ENCODE measurements at places on chromosomes 5 and 9. TPM values are rescaled to one million over a fixed set of nuclear protein-coding genes. Genes with fewer than 3 reads are reported as not detected.

DNA sequence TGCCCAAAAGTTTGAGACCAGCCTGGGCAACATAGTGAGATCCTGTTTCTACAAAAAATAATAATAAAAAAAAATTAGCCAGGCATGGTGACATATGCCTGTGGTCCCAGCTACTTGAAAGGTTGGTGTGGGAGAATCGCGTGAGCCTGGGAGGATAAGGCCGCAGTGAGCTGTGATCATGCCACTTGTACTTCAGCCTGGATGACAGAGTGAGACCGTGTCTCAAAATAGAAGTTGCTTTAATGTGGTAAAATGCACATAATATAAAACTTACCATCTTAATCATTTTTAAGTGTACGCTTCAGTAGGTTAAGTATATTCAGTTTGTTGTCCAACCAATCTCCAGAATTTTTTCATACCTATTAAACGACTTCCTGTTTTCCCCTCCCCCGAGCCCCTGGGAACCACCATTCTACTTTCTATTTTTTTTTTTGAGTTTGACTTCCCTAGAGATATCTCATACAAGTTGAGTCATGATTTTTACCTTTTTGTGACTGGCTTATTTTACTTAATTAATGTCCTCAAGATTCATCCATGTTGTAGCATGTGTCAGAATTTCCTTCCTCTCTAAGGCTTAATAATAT, 120.1 kb upstream of the POC5 start:
- DNase-seq, result no peak

- DNase-seq, result peak; percentile 32
Measured at GRCh38 chr5:132281856-132282614, 12.2 kb upstream of the SLC22A4 start.

DNA sequence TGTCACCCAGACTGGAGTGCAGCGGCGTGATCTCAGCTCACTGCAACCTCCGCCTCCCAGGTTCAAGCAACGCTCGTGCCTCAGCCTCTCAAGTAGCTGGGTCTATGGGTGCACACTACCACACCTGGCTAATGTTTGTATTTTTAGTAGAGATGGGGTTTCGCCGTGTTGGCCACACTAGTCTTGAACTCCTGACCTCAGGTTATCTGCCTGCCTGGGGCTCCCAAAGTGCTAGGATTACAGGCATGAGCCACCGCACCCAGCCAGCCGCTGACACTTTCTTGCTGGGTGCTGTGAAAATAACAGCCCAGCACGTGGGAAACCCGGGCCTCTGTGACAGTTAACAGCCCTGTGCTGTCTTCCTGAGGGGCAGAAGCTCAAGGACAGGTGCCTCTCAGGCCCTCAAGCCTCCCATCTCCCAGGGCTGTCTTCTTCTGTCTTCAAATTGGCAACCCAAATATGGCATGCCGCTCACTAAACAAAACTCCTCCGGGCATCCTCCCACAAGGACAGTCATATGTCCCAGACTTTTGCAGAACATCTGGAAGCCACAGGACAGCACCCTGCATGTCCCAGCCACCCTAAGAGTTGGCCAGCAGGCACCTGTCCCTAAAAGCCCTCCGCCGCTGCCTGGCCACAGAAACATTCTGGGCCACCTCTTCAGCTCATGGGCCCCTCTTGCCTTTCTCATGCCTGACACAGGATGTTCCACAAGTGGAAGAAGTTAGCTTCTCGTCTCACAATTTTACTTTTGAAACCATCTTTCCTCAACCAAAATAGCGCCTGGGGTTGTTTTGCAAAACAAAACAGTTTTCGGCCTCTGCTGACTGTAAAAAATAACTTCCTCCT, 233.6 kb downstream of the SYK start:
- no peak for DNase-seq

DNA sequence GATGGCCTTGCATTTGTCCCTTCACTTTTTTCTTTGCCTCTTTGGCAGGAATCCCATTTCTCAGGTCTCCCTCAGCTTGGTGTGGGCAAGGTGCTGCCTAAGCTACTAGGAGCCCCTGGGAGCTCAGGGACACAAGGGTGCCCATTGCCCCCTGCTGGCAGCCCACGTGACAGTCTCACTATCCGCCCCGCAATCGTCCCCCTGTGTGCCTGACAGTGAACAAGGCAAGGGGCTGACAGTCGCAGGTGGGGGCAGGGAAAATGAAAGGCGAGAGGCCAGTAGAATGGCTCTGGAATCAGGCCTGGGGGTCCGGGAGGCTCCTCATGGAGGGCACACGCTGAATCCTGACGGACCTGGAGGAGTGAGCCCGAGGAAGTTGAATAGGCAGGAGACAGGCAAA, 2.0 kb upstream of the PCDH12 start:
- DNase-seq, result no peak

GRCh38 chr5:89662499-89662898, 747.1 kb downstream of the CETN3 start:
- DNase-seq, result no peak

DNA sequence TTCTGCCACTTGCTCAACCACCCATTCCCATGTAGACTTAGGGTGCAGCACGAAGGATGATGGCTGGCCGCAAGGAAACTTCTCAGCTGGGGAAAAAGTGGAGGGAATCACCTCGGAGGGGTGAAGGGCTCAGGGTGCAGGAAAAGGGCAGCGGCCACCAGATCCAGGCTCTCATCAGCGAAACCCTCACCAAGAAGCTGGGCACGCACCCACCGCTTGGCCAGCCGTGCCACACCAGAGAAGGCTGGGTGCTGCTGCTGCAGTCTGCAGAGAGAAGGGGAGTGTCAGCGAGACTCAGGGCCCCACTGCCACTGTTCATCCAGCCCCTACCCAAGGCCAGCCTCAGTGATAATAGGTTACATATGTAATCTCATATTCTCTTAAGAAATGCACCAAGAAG, 8.6 kb downstream of the NOL6 start:
- no peak for DNase-seq

DNA sequence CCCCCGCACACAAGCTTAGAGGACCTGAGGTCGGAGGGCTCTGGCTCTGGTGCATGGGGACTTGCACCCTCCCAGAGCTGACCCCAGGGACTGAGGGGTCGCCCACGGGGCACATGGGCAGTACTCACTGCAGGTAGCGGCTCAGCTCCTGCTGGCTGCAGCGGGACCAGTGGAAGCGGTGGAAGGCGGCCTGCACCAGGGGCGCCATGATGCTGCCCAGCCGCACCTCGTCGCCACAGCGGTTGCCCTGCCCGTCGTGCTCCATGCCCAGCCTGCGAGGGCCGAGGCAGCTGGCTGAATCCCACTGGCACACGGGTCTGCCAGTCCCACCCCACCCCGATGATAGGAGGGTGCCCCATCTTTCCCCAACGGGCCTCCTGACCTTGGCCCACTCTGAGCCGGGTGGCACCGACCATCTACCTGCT, 93.8 kb downstream of the ZNF354C start:
- no peak for DNase-seq

DNA sequence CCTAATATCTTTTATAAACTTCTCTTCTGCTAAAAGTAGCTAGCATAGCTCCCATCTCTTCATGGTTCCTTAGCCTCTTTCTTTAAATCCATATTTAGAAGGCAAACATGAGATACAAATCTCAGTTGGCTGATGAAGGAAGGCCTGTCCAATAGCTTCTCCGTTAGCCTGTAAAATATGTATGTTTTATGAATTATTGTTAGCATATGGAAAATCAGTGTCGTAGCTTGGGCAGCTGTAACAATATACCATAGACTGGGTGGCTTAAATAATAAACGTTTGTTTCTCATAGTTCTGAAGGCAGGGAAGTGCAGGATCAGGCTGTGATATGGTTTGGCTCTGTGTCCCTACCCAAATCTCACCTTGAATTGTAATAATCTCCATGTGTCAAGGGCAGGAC, 63.8 kb downstream of the PBX3 start:
- DNase-seq, result no peak

GRCh38 chr9:37453827-37454226, 11.4 kb downstream of the ZBTB5 start:
- DNase-seq, result no peak

DNA sequence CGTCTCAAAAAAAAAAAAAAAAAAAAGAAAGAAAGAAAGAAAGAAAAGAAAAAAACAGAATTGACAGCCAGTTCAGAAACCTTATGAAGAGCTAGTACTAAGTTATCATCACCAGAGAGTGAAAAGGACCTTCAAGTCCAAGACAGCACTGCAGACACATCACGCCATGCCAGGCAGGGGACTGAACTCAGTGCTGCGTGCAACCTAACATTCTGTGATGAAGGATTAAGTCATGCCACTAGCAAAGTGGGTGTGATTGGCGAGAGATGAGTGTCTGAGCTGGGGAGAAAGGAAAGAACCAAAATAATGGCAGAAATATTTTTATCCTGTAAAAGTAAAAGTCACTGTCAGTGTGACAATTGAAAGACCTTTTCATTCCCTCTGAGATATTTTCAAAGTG, 54.7 kb downstream of the MAP1B start:
- no peak for DNase-seq

GRCh38 chr5:123358751-123359150, 64.5 kb downstream of the CEP120 start:
- no peak for DNase-seq

GRCh38 chr9:115086461-115086860, 31.5 kb downstream of the TNC start:
- no peak for DNase-seq

- DNase-seq, result no peak
Measured at GRCh38 chr9:137694962-137695875, 76.4 kb downstream of the EHMT1 start.

DNA sequence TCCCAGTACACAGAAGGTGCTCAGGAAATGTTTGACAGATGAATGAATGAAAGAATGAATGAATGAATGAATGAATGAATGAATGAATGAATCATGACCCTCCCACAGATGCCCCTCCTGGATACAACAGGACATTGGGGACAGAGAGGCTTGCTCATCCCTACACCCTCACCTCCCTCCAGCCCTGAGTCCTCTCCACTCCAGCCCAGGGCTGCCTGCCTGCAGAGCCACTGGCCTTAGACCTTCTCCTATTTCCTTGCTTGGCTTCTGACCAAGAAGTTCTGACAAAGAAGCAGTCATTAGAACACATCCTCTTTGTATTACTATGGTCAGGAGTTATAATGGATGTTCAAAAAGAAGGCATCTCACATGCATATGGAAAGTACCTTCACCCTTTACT, 240.7 kb upstream of the DAPK1 start:
- no peak for DNase-seq

DNA sequence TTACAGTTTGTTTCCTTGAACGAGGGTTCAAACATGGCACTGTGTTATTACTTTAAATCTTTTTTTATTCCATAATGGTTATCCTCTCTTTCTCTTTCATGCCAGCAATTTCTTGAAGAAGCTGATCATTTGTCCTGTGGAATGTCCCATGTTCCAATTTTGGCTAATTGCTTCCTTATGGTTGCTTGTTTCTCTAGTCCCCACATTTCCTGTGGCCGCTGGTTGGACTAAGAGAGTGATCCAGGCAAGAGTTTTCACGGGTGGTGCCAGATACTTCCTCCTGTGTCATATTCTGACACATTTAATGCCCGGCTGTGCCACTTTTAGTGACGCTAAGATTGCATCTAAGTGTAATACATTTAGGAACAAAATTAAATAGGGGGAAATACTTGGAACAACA, 83.8 kb upstream of the FAM169A start:
- peak; percentile 74 for DNase-seq

DNA sequence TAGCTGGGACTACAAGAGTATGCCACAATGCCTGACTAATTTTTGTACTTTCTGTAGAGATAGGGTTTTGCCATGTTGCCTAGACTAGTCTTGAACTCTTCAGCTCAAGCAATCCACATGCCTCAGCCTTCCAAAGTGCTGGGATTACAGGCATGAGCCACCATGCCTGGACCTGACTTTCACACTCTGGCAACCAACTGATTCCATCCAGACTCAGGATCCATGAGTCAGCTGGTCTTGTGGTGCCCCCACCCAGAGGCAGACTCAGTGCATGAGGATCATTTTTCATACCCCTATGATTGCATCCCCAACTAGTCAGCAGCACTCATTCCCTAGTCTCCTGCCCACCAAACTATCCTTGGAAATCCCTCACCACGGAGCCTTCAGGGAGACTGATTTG, 375.9 kb downstream of the ANXA1 start:
- no peak for DNase-seq

DNA sequence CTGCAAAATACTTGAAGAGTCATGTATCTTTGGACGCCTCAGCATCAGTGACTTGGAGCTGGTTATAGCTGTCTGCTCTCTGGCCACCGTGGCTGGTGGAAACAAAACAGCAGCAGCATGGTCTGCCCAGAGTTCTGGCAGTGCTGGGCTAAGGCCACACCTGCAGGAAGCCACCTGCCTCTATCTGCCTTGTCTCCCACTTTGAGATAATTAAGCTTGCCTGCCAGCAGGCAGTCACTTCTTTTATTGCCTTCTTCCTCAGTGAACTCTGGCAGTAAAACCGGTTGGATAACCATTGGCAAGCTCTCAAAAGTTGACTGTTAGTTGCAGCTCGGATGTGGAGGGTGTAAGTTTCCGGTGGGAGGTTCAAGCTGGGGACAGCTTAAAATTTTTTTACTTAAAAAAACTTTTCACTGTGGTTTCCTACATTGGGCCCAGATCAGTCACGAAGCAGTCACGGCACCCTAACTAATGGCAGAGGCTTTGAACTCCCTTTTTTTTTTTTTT, 4.9 kb downstream of the SMIM3 start:
- no peak for DNase-seq

GRCh38 chr5:125814119-125814518, 609.1 kb upstream of the GRAMD2B start:
- no peak for DNase-seq

DNA sequence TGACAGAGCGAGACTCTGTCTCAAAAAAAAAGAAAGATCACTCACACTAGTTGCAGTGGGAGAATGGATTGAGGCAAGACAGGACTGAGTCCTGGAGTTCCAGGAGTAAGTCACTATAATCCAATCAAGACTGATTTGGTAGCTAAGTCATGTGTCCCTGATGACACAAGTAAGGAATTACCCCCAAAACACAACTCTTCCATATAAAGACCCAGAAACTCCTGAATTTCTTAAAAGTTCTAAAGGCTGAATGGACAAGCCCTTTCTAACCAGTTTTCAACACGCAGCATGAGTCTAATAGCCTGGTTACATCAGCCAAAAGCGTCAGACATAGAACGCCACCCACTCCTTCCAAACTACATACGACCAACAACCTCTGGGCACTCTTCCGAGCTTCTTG, 2.5 kb downstream of the ZFP62 start:
- DNase-seq, result no peak

DNA sequence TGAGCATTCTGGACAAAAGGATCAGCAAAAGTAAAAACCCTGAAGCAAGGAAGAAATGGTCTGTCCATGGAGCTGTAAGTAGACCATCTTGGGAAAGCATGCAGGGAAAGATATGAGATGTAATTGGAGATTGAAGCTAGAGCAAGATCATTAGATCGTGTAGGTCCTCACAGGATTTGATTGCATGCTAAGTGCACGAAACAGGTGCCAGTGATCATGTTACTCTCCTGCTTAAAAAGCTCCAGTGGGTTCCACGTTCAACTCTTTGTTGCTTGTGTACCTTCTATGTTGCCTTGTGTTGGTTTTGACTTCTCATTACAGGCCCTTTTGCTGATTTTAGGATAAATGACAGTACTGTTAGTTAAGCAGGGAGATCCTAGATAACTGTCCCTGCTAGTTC, 442.0 kb downstream of the DMRT2 start:
- DNase-seq, result no peak

INSL6 gene
- total RNA-seq, result not detected

SEMA5A gene
- 9.1 TPM for total RNA-seq

PTPRD gene
- total RNA-seq, result not detected

IFNA4 gene
- not detected for total RNA-seq

FBP2 gene
- not detected for total RNA-seq

ANKRD18B gene
- total RNA-seq, result not detected

P4HA2 gene
- 261 TPM for total RNA-seq

FAM153A gene
- not detected for total RNA-seq
